ENCODE measurements at places on chromosomes 13 and 19.

DNA sequence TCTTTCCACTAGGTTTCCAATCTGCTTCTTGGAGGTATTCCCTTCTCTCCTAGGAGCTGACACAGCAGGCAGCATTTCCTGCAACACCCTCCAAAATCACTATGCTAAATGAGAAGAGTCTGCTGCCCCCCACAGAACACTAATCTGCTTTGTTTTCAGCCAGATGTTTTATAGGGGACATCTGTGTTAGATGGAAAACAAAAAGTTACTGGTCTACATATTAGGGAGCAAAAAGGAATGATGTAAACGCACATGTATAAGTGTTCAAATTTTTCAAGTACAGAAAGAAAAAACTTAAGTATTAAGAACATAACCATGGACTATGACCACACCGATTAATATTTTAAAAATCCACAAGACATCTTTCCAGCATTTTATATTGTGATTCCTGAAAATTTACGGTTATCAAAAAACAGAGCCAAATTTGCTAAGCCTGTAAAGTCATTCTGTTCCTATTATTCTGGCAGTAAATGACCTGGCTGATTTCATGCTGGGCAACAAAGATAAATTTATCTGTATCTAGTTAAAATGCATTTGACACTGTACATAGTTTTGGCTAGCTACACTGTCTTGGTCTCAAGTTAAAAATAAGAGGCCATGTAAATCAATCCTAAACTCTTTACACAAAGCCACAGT is 63.3 kb downstream of the DCLK1 start:
- DNase-seq, result no peak

GRCh38 chr13:47594833-47595232 is 406.2 kb downstream of the SUCLA2 start:
- DNase-seq, result no peak

GRCh38 chr19:2327773-2328400 is 499 bp downstream of the LSM7 start:
- no peak for DNase-seq

DNA sequence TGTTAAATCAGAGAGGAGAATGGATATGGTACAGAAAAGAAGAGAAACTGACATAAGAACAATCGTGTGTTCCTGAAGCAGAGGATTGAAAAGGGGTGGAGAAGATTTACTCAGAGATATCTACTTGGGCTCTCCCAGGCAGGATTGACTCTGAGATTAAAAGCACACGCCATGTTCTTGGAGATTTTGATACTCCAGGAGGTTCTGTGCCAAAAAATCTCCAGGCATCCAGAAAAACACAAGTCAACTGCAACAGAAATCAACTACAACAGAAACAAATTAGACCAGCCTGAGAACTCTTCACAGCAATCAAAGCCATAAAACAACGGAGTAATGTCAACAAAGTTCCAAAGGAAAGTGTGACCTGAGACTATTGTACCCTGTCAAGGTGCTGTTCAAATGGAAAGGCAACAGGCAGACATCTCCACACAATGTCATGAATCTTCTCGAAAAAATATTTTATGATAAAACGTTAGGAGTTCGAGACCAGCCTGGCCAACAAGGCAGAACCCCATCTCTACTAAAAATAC is 104.2 kb downstream of the UBL3 start:
- no peak for DNase-seq

DNA sequence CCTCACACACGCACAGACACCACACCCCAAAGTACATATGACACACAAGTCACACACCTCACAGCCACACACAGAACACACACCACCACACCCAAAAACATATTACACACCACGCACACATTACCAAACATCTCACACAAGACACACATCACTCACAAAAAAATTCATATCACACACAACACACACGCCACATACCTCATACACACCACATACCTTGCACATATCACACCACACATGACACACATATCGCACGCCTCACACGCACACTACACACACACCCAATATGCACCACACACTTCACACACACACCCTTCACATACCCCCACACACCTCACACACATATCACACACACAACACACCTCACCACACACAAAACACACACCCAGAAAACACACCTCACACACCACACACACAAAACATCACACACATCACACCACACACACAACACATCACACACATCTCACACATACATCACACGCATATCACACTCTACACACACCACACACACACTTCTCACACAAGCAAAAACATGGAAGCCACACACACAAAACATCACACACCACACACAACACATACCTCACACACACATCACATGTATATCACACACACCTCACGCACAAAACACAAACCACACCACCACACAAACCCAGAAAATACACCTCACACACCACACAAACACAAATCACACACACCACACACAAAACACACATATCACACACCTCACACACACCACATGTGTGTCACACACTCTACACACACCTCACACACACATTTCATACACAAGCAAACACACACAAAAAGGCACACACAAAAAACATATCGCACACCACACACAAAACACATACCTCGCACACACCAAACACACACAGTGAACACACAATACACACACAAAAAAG is 132.1 kb downstream of the CRYL1 start:
- DNase-seq, result no peak

DNA sequence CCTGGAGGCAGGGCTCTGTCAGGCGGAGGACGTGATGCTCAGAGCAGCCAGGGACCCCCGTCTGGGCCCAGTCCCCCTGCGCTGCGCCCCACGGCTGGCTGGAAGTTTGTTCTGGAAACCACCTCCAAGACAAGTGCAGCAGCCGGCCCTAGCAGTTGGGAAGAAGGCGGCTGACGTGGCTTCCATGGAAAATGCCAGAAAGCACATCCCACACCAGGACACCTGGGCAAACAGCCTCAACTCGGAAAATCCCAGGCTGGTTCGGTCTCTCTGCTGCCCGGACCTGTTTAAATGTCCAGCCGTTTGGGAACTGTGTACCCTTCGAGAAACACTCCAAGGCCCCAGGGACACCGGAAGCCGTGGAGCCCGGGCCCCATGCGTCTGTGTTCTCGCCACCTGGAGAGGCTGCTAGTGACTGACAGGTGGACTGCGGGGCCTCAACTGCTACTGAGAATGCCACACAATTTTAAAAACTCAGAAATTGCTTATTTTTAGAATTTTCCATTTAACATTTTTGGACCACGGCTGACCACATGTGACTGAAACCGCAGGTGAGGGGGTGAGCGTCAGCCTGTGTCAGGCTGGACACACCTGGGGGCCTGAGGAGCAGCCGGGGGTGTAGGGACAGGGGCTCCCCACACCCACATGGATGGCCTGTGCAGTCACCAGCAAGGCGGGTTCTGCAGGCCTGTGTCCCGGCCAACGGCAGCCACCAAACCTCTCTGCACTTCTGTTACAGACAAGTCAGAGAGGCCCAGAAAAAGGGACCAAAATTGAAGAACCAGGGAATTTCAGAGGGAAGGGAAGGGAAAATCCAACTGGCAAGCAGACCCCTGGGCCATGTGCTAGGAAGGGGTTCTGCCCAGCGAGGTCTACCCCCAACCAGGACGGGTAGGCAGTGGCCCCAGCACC is 31.7 kb downstream of the RASA3 start:
- no peak for DNase-seq

GRCh38 chr19:48837051-48837524 is 797 bp upstream of the HSD17B14 start:
- peak; percentile 89 for DNase-seq

- DNase-seq, result no peak
These were observed 718.8 kb upstream of the SGCG start for GRCh38 chr13:22461854-22462490.

GRCh38 chr13:112124141-112124540 is 57.2 kb downstream of the SOX1 start:
- no peak for DNase-seq

- DNase-seq, result no peak
These were observed 41.7 kb downstream of the ZIC5 start for GRCh38 chr13:99929866-99930265.

DNA sequence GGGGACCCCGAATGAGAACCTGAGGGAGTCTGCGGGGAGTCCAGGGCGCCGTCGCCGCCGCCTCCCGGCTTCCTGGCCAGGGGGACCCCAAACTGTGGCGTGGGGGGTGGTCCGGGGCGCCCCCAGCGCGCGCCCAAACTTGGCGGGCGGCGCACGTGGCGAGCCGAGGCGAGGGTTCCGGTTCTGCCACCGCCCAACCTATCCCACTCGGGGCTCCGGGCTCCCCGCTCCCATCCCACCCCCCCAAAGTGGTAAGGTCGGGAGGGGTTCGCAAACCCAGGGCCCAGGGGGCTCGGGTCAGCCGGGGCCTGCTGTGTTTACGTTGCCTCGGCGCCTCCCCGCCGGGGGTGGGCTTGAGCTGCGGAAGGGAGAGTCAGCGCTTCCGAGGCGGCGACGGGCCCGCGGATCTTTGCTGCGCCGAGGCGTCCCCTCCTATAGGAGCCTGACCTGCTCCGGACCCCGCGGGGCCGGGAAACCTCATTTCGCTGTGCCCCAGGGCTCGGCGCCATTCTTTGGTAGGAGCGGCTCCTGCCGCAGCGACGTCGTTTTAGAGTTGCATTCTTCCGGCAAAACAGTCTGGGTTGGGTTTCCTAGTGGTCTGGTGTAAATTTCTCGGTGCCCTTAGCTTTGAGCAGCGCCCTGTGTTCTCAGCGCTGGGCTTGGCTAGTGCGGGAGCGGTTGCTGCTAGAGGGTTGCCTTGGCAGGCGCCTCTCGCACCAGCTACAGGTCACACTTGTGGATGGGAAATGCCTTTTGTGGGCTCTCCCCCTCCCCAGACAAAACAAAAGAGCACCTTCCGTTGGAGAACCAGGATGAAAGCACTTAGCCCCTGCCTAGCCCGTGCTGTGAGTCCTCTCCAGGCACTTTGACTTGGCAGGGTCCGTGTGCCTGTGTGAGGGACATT is 1.2 kb downstream of the DAZAP1 start:
- no peak for DNase-seq

- DNase-seq, result no peak
These were observed 150.0 kb downstream of the DPF1 start for GRCh38 chr19:38073841-38074685.

GRCh38 chr13:90272356-90272755 is 1075.1 kb upstream of the MIR17HG start:
- no peak for DNase-seq

DNA sequence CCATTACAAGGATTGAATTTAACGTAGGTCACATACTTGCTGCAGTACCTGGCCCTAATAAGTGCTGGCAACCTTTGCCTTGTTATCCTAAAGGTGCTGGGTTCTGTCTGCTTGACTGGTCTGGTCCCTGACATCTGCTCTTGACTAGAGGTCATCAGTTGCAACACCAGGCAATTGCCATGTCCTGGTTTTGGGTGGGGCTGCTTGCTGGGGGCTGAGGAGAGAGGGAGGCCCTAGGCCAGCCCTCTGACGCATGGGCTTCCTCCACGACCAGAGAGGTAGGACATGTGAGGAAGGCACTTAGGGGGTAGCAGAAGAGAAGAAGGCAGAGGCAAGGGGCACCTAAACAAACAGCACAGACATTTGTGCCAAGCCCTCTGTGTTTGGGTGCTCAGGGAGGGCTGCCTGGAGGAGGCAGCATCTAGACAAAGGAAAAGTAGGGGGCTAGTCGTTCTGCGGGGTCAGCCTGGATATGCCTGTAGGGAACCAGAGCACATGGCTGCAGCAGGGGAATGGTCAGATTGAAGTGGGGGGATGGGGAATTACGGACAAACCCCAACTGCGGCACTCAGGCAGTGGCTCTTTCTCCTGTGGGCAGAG is 21.7 kb downstream of the VSTM2B start:
- no peak for DNase-seq

GRCh38 chr19:5447700-5448311 is 7.4 kb upstream of the ZNRF4 start:
- no peak for DNase-seq

DNA sequence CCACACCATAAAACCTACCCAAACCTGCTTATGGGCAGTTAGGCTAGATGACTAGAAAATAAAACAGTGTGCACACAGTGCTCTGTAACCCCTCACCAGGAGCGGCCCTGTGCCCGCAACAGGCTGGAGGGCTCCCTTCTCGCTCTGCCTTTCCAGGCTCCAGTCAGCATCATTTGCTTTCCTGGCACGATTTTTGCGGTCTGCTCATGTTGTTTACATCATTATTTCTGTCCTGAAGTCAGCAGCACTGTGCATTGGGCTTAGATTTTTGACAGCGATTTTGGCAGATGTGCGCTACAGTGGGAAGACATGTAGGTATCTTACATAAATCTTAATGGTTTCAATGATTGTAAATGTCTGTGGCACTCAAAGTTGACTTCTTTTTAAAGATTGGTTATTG is 344.0 kb downstream of the MTUS2 start:
- DNase-seq, result no peak

DNA sequence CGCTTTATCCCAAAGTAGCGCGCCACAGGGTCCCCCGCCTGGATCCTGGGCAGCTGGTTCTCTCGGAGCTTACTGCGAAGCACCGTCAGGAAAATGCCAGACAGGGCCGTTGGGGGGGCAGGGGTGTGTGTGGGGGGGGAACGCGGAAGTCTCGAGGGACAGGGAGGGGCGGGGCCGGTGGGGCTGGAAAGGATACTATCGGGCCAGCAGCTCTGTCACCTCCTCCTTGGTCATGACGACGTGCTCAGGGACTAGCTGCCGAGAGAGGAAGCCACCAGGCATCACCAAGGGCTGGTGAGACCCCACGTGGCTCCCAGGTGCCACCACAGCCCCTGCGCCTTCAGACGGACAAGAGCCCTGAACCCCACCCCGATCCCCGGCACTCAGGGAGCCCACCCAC is 5.3 kb downstream of the POLR2E start:
- no peak for DNase-seq

- DNase-seq, result no peak
These were observed 1351.3 kb downstream of the EFNB2 start for GRCh38 chr13:105184201-105184600.
